Fibroblast of skin of abdomen (primary cell): ENCODE measurements at places on chromosomes 12 and 14.

GRCh38 chr12:4009979-4010704 is 136.9 kb upstream of the PARP11 start:
- no peak for DNase-seq

- peak; percentile 93 for DNase-seq
Observed at GRCh38 chr14:64758691-64759554, 54.7 kb downstream of the PLEKHG3 start.

GRCh38 chr14:52021957-52022600 is 32.7 kb downstream of the RTRAF start:
- DNase-seq, result no peak

GRCh38 chr14:61754627-61755381 is 7.4 kb upstream of the SNAPC1 start:
- DNase-seq, result no peak

DNA sequence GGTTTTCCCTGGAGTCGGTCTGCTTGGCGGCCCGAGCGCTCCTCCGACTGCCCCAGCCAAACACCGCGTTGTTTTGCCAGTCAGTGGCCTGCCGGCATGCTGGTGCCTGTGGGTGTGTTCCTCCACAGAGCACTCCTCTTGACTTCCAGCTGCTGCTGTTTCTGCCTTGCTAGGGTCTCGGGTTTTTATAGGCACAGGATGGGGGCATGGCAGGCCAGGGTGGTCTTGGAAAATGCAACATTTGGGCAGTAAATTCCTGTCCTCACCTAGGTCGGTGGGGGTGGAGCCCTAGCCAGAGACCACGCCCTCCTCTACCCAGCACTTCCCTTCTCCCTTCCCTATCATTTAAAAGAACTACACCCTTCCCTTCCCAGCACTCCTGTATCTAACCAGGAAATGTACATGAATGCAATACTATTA is 34.7 kb upstream of the VASH1 start:
- no peak for DNase-seq

DNA sequence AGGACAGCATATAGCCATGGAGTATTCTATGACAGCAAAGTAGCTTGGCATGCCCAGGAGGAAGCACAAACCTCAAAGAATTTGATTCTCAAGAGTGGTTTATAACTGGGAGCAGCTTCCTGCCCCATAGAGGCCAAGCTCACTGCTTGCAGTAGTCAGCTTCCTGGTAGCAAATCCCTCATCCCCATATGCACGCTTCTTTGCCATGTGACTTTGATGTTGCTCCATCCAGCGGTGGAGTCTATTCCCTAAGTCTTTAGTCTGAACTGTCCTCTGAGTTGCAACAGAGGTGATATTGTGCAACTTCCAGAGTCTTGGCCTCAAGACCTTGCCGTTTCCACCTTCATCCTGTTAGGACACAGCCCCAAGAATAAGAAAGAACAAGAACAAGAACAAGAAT is 996.8 kb upstream of the TMEM132C start:
- peak; percentile 71 for DNase-seq

- no peak for DNase-seq
Observed at GRCh38 chr14:62800577-62800976, 244.7 kb downstream of the KCNH5 start.

GRCh38 chr14:52352061-52352491 is 38.0 kb downstream of the PTGER2 start:
- peak; percentile 82 for DNase-seq

GRCh38 chr12:108518716-108519496 is 3.8 kb downstream of the FICD start:
- DNase-seq, result no peak

DNA sequence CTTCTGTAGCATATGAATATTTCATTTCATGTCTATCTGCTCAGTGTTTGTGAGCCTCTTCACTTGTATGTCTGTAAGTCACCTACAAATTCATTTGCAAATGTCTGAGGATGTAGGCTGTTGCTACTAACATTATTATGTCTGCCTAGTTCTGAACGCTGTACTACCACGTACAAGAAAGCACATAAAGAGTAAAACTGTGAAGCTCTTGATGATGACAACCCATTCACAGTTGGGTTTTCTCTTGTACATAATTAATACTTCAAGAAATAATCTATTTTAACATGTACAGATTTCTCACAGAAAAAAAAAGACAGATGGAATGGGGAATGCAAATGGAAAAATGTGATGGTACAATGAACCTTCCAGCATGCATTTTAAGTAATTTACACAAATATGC is 64.3 kb upstream of the CPNE8 start:
- DNase-seq, result no peak

- peak; percentile 59 for DNase-seq
Observed at GRCh38 chr14:63276492-63277342, 42.0 kb downstream of the GPHB5 start.

DNA sequence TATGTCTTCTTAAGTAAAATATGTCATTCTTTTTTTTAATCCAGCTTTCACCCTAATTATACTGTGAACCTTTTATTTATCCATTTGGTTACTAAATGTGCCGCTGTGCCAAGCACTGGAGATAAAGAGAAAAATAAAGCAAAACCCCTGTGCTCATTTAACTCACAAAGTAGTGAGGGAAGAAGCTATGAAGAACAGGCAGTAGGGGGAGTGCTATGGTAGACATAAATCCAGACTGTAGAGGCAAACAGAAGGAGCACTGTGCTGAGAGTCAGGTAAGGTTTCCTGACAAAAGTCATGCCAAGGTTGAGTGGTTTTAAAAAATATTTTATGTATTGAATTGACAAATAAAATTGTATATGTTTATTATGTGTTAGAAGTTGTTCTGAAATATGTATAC is 188.5 kb upstream of the SYT10 start:
- no peak for DNase-seq

GRCh38 chr12:76879710-76880518 is 1.1 kb upstream of the CSRP2 start:
- no peak for DNase-seq

GRCh38 chr12:108833757-108834472 is 23.5 kb downstream of the SSH1 start:
- DNase-seq, result peak; percentile 81

DNA sequence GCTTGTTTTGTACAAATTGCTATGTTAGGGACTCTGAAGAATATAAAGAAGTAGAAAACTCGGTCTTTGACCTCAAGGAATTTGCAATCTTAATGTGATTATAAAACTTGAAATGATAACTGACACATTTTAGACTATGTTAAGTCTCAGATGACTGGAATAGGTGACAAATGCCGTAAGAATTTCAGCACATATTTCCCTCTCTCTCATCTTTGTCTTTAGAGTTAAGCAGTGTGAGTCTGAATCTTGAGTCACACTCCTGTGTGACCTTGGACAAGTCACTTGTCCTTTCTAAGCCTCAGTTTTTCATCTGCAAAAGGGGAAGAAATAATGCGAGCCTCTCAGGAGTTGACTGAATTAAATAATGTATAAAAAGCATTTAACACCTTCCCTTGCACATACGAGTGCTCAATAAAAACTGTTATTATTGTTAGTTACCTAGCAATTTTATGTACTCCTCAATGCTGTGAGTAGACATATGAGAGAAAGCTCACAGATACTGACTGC is 103.7 kb downstream of the DYRK2 start:
- DNase-seq, result peak; percentile 70

DNA sequence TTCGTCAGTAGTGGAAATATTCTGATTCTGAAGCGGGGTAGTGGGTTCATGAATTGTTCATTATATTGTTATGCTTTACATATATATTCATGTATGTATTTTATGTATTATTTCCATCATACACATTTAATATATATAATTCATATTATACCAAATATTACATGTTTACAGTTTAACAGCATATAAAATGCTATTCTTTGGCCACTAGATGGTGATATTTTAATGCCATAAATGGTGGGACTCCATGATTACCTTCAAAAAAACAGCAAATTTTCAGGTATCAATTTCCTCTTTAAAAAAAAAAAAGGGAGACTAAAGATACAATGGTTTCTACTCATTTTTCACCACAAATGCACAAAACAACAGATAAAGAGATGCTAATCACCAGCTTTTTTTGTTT is 41.0 kb downstream of the BDKRB1 start:
- no peak for DNase-seq

GRCh38 chr12:58728397-58728796 is 191.9 kb downstream of the LRIG3 start:
- peak; percentile 53 for DNase-seq

GRCh38 chr12:56151672-56152131 is 685 bp upstream of the MYL6B start:
- no peak for DNase-seq

- DNase-seq, result peak; percentile 36
Observed at GRCh38 chr12:58069268-58069963, 128.0 kb downstream of the ATP23 start.

DNA sequence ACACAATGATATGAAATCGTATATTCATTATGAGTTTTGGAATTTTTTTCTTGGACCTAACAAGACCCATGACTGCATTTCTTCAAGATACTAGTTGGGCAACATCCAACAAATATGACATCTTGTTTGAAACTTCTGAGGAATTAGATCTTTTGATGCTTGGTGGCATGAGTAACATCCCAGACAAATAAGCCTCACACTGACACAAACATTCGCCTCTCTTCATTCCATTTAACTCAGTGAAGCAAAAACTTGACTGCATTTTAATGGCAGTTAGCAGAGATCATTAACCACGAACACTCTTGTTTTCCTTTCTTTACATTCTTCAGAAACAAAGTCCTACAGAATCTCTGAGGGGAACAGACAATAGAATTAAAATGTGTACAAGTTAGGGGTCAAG is 758.3 kb downstream of the C12orf50 start:
- peak; percentile 70 for DNase-seq

- no peak for DNase-seq
Observed at GRCh38 chr12:1922985-1923384, 4.5 kb upstream of the CACNA2D4 start.

DNA sequence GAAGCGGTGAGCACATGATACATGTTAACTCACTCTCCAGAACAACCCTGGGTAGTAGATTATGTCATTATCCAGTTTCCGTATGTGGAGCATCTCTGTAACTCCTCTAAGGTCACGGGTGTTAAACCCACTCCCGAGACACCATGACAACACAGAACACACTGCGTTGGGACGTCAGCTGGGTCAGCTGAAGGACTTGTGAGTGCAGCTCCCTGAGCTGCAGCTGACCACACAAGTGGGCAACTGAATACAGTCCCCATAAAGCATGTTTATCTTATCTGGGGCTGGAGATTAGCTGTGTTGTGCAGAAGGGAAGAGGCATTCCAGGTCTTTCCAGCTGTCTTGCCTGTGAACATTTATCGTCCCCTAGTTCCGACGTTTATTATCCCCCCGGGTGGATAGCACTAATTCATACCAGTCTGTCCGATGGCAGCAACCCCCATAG is 211.5 kb downstream of the CHST11 start:
- peak; percentile 24 for DNase-seq

DNA sequence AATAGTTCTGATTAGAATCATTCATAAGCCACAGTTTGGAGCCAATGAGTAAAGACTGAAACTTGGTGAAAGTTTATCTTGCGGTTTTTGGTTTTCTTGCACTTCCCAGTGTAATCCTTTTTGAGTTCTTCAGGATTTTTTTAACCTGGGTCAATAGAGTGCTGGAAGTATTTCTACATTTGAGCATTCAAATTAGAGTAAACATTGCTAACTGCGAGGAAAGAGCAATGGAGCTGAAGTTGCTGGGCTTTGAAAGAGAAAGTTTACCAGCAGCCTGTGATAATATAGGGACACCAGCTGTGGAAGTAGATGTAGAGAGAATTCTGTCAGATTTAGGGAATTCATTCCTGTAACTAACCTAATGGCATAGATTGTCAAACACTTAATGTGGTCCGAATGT is 30.3 kb downstream of the ANO6 start:
- no peak for DNase-seq

DNA sequence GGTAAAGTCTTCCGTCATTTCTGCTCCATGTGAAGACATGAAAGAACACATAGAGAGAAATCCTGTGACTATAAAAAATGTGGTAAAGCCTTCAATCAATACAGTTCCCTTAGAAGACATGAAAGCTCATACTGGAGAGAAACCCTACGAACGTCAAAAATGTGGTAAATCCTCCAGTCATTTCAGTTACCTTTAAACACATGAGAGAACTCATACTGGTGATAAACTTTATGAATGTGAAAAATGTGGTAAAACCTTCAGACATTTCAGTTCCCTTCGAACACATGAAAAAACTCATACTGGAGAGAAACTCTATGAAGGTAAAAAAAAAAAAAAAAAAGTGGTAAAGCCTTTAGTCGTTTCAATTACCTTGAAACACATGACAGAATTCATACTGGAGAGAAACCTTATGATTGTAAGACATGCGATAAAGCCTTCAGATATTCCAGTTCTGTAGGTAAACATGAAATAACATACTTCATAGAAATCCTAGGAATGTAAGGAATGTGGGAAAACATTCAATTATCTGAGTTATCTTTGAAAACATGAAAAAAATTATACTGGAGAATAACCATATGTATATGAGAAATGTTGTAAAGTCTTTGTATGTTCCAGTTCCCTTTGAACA is 60.4 kb downstream of the MAP4K5 start:
- DNase-seq, result no peak

DNA sequence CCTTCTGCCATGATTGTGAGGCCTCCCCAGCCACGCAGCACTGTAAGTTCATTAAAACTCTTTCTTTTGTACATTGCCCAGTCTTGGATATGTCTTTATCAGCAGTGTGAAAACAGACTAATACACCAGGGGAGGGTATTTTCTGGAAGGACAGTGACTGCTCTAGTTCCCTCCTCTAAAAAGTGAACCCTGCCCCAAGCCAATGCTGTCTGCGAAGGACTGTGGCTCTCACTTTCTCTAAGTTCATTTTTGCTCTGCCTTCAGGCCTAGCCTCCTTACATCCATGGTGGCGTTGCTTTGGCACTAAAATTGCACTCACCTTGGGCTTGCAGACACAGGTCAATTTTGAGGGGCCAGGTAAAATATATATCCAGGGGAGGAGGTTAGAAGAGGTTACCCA is 323.0 kb downstream of the VRK1 start:
- DNase-seq, result no peak

- DNase-seq, result peak; percentile 79
Observed at GRCh38 chr12:80472911-80473500, 29.0 kb downstream of the PTPRQ start.

- DNase-seq, result no peak
Observed at GRCh38 chr12:45568808-45569207, 160.7 kb upstream of the ARID2 start.

DNA sequence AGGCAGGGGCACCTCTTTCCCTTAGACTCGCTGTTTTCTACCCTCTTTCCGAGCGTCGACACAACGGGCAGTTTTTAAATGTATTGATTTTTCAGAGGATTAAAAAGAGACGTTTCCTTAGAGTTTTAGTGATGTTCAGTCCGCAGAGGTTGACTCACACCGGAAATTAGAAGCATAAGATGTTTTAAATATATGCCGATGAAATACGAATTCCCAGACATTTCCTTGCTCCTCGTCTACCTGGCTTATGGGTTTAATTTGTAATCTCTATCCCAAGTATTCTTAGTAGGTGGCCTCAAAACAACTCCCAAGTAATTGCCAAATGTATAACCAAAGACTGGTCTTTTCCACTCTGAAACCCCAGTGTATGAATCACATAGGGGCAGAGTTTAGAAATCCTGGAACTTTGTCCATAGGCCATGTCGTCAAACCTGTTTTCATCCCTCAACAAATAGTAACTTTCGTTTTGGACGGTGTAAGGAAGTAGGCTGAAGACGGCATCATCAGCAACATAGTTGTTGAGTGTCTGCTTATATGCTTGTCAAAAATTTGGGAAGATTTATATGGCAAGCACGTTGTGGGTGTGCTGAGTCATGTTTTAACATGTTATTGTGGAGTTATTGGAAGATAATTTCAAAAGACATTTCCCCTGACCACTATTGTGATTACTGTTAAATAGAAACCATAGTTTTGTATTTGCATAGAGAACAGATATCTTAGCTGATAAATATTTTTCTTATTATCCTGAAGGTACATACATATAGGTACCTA is 824 bp downstream of the TBK1 start:
- peak; percentile 80 for DNase-seq

- no peak for DNase-seq
Observed at GRCh38 chr14:76947838-76948184, 80.7 kb downstream of the IRF2BPL start.
